ENCODE measurements at places on chromosomes 6 and 20.

DNA sequence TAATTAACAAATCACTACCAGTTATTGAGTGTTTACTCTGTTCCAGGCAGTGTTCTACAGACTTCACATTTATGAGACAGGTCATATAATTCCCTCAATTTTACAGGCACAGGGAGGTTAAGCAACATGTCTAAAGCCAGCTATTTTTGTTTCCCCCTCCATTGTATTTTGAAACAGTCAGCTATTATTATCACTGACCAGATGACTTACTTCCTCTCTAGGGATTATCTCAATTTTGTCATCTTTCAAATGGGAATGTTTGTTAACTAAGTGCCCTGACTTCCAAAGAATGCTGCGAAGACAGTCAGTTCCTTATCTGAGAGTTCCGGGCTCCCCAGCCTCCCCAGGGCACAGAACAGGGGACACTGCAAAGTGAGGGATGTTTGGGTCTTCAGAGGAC lies 5.6 kb upstream of the CNPY3 start:
- DNase-seq: no peak

DNA sequence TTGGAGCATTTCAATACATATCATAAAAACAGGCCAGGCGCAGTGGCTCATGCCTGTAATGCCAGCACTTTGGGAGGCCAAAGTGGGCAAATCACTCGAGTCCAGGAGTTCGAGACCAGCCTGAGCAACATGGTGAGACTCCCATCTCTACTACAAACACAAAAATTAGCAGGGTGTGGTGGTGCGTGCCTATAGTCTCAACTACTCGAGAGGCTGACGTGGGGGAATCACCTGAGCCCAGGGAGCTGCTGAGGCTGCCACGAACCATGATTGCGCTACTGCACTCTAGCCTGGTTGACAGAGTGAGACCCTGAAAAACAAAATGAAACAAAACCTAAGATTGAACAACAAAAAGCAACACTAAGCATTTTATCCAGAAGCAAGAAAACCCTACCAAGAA lies 47.2 kb downstream of the BACH2 start:
- no peak for DNase-seq

DNA sequence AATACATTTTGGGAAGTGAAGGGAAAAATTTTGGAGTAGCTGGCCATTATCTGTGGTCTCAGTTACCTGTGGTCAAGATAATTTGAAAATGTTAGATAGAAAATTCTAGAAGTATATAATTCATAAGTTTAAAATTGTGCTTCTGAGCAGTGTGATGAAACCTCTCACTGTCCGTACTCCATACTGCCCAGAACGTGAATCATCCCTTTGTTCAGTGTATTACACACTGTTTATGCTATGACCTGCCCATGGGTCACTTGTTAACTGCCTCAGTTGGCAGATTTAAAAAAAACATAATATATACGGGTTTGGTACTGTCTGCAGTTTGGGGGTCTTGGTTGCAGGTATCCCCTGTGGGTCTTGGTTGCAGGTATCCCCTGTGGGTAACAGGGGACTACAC lies 4.1 kb upstream of the CALHM5 start:
- no peak for DNase-seq

DNA sequence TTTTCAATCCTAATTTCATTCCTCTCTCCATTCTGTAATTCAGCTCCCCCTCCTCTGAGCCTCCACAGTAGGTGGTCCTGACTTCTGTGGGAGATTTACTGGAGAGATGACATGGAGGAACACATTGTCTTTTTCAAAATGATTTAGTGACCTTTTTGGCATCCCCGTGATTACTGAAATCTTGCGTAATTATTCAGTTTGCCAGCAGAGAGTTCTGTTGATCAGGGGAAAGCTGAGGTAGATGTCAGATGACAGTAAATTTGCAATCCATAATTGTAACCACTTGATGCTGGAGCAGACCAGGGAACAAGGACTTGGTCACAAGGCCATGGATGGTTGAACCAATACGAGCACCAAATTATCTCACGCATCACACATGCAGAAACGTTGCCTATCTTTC lies 302.2 kb downstream of the TSHZ2 start:
- DNase-seq: no peak

DNA sequence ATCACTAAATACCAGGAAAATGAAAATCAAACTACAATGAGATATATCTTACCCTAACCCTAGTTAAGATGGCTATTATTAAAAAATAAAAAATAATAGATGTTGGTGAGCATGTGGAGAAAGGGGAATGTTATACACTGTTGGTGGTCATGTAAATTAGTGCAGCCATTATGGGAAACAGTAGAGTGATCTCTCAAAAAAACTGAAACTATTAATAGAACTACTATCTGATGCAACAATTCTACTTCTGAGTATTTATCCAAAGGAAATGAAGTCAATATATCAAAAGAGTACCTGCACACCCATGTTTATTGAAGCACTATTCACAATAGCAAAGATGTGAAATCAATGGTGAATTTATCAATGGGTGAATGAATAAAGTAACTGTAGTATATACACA lies 48.6 kb downstream of the HLA-A start:
- no peak for DNase-seq

DNA sequence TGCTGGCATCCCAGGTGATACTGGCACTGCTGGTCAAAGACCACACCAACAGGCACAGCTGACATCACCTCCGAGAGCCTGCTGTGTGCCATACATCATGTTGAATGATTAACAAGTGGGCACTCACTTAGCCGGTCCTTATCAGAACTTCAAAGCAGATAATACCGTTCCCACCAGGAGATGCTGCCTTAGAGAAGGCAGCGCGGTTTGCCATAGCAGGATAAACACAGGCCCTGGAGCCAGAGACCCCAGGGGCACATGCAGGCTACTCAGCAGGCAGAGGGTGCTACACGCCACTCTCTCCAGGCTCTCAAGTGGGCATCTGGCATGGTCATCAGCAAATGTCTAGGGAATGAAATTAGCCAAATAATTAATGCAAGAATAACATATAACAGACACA lies 86.5 kb upstream of the CST7 start:
- DNase-seq: no peak

GRCh38 chr20:51596668-51597388 lies 54.3 kb upstream of the NFATC2 start:
- DNase-seq: no peak

GRCh38 chr20:15835811-15836210 lies 737.4 kb downstream of the KIF16B start:
- DNase-seq: no peak

GRCh38 chr6:11384531-11385309 lies 152.3 kb upstream of the NEDD9 start:
- DNase-seq: no peak

DNA sequence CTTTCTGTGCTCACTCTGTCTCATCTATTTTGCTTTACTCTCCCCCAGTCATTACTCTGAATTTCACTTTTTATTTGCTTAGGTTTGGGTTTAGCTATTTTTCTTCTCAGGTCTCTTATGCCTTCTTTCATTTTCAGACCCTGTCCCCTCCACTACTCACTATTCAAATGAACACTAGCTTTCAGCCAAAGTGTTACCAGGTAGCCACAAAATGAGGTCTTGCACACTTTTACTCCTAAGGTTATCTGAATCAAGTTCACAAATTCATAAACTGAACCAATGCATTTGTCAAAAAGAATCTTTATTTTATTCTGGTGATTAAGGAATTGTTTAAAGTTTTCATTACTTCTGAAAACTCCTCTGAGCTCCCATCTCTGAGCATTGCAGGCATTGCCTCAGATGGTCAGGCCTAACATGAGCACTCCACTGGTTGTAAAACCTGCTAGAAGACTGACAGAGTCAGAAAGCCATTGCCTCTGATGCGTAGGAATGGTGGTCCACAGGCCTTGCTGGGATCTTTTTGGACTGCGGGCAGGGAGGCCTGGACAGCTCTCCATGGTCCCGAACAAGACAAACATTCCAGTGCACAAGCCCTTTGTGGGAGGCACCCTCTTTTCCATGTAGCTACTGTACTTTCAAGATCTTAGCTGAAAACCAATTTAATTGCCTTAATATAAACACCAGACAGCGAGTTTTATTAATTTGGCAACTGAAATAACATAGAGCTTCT lies 48.5 kb downstream of the FYN start:
- no peak for DNase-seq
